ENCODE measurements at places on chromosomes 12 and 14.

DNA sequence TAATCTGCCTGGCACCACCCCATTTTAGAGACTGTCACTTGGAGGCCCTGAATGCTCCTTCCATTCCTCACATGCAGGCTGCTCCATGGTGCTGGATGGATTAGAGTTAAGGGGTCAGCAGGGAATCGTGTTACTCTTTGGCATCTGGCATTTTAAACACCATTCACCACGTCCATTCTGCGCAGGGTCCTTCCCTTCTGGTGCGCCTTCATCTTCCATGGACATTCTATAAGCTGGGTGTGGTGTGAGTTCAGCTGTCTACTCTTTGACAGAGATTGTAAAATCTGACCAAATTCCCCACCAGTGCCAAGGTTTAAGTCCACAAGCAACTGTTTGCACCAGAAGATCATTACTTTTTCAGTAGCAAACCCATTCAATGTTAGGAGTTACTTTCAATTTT lies 47.8 kb downstream of the GIT2 start:
- DNase-seq: no peak

DNA sequence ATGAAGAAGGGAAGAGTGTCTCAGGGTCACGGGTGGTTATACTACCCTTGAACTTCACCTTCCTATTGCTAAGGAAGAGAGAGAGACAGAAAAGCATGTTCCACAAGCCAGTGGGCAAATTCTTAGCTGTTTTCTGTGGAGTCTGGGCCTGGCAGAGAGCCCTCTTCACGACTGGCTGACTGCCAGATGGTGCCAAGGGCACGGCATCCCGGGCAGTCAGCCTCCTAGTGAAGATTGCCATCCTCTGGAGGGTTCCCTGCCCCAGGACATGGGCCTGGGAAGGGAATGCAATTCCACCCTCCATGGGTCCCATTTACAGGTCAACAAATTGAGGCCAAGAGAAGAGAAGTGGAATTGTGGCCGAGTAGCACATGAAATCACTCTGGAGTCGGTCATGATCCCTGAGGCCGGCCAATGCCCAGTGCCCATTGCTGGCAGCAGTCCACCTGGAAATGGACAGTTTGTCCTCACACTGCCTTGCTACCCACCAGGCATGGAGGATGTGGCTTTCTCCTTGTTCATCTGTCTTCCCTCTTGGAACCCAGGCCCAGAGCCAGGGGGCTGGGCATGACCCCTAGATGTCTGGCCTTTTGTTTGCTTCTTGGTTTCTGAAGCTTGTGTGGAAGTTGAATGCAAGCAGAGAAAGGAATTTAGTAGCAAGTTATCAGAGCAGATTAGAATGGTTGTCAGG lies 9.9 kb downstream of the TUNAR start:
- DNase-seq: no peak

DNA sequence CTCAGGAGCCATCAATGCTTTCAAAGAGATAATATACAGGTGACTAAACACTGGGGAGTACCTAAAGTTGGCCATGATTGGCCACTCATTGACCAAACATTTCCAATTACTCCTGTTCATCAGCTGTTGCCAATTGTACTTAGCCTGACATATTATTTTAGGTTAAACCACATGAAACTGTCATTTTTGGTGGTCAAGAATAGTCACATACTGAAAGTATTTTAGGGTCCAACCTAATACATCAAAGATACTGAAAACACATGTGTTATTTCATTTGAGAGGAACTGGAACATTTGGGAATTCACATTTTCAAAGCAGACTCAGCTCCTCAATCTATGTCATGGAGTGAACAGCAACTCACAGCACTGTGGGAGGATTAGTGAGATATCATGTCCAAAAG lies 63.9 kb upstream of the KCNA5 start:
- no peak for DNase-seq

DNA sequence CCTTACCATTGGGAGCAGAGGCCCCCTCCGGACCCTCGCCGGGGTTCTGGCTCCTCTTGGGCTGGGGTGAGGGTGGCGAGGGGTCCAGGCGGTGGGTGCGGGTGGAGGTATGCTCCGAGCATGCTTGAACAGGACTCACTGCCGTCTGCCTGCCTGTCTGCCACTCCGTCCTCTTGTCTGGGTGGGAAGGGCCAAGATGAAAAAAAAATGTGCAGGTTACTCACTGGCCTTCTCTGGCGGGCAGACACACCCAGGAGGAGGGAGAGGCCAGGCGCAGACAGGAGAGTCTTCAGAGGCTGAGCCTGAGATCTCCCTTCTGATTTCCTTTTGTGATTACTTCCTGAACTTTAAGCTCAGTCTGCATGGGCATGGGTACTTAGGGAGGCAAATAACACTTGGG lies 76.1 kb downstream of the STON2 start:
- no peak for DNase-seq

GRCh38 chr12:104751594-104751993 lies 206.5 kb downstream of the SLC41A2 start:
- no peak for DNase-seq

GRCh38 chr14:64465831-64466554 lies 694 bp downstream of the AKAP5 start:
- DNase-seq: no peak

- DNase-seq: no peak
These were observed 54.1 kb upstream of the BEGAIN start for GRCh38 chr14:100641274-100641860.

GRCh38 chr14:101889898-101890297 lies 74.5 kb upstream of the DYNC1H1 start:
- DNase-seq: no peak

DNA sequence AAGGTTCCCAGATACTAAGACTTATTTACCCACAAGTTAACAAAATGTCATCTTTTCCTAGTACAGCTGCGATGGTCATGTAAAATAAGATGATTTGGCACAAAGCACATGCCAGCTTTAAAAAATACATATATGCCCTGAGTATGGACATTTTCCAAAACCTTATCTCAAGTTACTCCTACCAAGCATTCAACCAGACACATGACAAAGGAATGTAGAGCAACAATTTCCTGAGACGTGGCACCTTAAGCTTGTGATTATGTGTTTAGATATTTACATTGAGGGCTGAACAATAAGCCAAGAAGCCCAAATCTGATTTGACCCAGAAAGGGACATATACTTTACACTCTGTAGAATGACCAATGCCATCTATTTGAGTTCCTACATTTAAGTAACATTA lies 24.5 kb upstream of the OVCH1 start:
- DNase-seq: no peak

GRCh38 chr12:105487963-105488362 lies 157.5 kb downstream of the C12orf75 start:
- no peak for DNase-seq

GRCh38 chr14:81105378-81105777 lies 115.4 kb downstream of the GTF2A1 start:
- no peak for DNase-seq

DNA sequence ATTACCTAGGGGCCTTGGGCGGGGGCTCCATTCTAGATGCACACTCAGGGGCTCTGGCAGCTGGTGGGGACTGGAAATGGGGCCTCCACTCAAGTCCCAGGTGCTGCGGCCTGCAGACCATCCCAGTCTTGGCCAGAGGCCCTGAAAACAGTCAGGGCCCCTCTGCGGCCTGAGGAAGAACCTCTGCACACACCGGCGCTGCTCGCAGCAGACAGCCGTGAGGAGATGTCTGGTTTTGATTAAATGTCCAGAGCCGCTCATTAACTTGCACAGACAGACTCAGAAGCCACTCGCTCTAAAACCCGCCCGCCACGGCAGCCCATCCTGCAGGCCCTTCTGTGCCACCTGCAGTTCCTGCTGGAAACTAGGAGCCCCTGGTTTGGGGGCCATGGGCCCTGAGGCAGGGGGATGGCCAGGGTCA lies 36.4 kb upstream of the NCOR2 start:
- DNase-seq: no peak

DNA sequence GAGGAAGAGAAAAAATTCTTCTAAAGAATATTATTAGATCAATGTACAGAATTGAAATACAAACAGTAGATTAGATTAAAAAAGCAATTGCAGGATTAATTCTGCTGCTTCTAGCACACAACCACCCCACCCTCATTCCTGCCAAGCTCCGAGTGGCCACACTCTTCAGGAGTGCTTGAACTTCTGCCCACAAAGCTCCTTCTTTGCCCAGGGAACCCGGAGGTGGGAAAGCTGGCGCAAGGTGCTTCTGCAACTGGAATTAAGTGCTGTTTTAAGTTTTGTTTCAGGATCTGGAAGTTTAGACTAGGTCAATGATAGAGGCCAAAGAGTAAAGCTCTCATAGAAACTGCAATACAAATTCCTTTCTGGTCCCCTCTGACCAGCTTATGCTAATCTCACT lies 94.1 kb upstream of the BMP4 start:
- DNase-seq: no peak

DNA sequence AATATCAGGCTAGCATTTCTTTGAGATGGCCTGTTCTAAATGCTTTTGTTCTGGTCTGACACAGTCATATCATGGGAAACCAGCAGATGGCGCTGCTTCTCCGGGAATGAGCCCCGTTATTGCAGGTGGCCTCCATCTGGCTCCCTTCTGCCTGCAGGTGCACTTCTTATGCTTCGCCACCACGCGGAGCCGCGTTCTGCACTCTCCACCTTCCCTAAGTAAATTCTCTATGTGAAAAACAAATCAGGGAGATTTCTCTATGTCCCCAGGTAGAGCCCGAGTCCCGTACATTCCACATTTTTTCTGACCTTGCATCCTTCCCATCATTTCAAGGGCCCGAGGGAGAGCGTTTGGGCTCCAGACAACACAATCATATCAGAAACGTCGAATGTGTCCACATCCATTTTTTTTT lies 26.2 kb downstream of the GLRX5 start:
- peak; percentile 77 for DNase-seq

- DNase-seq: no peak
These were observed 88.7 kb upstream of the DHRS4 start for GRCh38 chr14:23864861-23865260.

DNA sequence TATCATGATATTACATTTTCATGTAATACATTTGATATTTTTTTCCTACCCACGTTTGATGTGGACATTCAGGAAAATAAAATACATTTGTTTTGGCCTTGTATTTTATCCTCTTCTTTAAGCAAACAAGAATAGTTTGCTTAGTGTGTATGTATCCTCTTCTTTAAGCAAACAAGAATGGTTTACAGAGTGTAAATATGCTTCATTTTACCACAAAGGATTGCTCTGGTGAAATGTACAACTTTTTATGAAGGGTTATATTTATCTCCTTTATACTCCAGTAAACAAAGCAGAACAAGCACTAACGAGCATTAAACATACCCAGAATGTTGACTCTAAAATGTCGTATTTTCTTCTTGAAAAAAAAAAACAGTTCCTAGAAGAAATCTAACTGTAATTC lies 244.7 kb downstream of the KCNH5 start:
- no peak for DNase-seq

DNA sequence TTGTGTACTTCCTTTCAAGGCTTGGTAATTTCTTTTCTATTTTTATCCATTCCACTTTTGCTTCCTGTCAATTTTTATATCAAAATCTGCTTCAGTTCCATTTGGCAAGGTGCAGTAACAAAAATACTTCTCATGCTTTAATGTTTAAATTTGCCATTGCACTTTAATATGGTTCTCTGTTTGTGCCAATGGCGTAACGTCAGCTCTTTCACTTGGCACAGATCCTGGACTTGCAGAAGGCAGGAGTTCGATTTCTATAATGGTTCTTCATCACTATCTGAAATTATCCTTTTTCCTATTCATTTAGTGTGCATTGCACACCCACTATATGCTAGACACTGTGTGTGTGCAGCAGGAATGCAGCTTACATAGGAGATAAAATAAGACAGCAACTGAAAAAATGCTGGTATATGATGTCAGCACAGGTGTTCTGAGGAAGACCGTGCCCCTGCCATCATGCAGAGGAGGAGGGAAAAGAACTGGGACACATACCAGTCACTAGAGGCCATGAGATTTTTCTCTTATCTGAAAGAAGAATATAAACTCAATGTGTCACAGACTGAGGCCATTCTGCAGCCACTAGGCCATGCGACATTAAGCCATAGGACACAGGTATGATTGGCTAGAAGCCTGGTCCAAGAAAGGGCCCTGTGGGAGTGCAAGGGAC lies 298.2 kb downstream of the RPAP3 start:
- DNase-seq: no peak

- DNase-seq: no peak
These were observed 36.1 kb upstream of the SRP54 start for GRCh38 chr14:34946699-34947098.

- no peak for DNase-seq
These were observed 188.8 kb downstream of the ESRRB start for GRCh38 chr14:76564471-76565422.

DNA sequence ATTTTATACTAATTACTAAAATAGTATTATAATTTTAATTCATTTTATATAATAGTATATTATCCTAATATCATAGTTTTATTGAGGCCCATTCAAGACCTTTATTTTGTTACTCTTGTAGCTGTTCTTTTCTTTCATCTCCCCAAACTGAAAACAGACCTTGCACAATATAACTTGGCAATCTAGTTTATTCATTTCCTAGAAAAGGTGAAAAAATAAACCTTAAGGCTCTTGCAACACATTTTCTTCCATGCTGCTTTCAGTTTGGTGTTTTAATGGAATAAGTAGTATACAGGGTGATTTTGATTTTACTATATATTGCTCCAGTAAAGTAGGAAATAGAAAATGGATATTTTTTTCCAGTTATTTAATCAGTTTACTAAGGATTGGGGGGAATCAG lies 174.0 kb downstream of the SLC2A13 start:
- no peak for DNase-seq

DNA sequence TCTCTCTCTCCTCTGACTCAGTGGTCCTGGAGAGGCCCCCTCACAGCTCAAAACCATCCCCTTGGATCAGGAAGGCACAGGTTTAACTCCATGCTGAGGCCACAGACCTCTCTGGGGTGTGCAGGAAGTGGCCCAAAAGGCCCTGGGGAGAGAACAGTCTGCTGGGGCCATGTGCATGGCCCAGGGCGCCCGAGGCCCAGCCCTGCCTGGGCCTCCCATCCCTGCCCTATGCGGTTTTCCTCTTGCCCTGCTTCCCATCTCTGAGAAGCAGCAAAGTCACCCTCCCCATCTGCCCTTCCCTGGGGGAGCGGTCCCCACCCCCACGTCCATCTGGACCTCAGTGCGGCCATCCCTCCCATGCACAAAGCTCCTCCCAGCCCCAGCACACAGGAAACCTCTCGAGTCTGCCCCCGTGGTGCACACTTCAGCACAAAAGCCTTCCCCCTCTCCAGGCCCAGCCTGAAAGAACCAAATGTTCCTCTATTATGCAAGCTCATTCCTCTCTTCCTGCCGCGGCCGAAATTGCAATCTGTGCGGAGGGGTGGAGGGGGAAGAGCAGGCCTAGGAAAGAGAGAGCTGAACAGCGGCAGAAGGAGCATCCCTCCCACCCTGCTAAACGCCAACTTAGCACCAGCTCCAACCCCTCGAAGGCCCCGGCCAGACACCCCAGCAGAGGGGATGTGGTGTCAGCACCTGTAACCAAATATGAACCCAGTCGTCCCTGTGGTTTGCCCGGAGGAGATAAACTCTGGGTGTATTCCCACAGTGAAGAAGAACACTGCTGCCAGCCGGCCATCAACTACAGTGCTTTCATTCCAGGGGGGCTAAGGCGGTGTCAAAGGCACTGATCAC lies 108.5 kb downstream of the SCARB1 start:
- no peak for DNase-seq

All from natural killer cell treated with Interleukin-12 subunit alpha and Interleukin-12 subunit beta and Interleukin-15 and Interleukin-18, amount 100 ng/mL, for 72 hours (primary cell).